HCEC 1CT (cell line): ENCODE measurements at places on chromosomes 13 and 19.
A peak's percentile ranks its signal among the peaks of the same experiment; 100 is the strongest.

- no peak for DNase-seq
Measured at GRCh38 chr13:70448820-70449219, 340.6 kb upstream of the KLHL1 start.

DNA sequence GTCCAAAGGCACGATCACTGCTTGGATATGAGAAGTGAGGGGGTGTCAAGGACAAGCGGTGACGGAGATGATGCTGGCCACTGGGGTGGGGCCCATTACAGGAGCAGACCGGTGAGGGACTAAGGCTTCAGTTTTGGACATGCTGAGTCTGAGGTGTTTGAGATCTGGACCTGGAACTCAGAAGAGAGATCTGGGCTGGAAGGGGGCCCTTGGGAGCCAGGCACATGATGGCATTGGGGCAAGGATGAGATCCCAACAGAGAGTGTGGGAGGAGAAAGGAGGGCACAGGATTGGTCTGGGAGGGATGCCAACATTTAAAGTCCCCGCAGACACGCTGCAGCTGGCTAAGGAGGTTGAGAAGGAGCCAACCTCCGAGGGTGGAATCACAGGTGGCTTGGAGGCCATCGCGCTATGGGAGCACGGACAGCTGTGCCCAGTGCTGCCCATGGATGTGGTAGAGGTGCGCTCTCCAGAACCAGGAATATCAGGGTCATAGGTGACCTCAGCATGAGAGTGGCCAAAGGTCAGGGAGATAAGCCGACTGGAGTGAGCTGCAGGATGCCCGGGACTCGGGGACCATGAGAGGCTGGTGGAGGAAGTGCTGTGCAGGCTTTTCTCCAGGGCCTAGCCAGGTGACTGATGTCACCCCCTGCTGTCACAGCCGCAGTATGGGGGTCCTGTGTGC lies 21.8 kb downstream of the DHRS12 start:
- DNase-seq, result no peak

DNA sequence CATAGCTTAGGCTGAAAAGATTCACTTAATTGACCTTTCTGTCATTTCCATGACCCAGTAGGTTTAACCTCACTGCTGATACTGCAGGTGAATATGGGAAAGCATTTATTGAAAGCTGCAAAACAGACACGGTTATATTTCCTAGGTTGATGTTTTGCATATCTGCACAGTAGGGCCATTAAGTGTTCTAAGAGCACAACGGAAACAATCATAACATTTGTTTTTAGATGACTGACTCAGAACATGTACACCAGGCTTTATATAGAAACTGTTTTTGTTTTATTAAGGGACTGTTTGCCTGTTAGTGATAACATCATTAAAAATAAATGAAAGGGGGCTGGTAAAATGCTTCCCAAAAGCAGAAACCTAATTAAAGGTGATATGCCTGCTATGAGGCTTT lies 367.8 kb downstream of the DACH1 start:
- no peak for DNase-seq

DNA sequence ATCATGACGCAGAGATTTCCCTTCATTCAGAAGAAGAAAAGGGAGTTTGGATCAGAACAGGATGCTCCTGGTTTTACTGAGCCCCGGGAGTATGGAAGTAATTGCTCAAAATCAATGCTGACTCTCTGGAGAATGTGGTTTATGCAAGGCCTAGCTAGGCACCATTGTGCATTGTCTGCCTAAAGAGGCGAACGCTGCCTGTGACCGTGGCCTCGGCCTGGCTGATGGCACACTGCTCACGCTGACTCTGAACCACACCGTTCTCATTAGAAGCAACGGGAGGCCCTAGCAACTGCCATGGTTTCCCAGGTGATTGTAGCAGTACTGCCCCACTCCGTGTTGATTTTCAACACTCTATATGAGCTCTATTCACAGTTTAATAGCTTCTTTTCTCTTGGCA lies 41.7 kb upstream of the UBL3 start:
- no peak for DNase-seq

GRCh38 chr13:31267126-31267784 lies 67.5 kb downstream of the B3GLCT start:
- DNase-seq, result no peak

DNA sequence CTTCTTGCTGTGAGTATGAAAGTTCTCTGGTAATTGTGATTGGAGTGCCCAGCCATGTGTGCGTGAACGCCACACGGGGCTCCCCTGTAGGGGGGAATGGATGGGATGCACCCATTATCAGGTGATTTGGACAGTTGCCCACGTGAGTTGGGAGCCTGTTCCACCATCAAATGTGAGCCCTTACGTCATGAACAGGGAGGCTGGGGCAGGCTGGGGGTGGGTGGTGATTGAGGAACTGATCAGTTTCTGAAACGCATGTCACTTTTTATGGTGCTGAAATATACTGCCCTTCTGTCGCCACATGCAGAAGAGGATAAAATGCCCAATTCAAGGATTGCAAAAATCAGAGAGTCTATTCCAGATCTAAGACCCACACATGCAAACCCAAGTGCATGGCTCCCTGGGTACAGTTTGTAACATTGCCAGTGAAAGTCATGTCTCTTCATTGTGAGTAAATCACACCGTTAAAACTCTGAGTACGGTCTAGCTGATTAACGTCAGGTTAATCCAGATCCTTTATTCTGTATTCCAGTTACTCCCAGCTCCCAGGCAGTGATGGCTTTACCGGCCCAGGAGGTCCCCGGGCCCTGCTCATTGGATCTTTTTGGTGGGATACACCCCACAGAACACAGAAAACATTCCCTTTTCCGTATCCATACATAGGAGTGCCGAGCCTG lies 90.2 kb downstream of the RAB20 start:
- no peak for DNase-seq

- DNase-seq, result no peak
Measured at GRCh38 chr19:1799695-1800342, 12.3 kb downstream of the ATP8B3 start.

DNA sequence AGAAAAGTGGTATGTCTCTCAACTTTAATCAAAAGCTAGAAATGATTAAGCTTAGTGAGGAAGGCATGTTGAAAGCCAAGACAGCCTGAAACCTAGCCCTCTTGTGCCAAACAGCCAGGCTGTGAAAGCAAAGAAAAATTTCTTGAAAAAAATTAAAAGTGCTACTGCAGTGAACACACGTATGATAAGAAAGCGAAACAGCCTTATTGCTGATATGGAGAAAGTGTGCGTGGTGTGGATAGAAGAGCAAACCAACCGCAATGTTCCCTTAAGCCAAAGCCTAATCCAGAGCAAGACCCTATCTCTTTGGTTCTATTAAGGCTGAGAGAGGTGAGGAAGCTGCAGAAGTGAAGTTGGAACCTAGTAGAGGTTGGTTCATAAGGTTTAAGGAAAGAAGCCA lies 96.4 kb downstream of the ZDHHC20 start:
- DNase-seq, result no peak

GRCh38 chr19:46726971-46727501 lies 10.1 kb upstream of the PRKD2 start:
- no peak for DNase-seq

DNA sequence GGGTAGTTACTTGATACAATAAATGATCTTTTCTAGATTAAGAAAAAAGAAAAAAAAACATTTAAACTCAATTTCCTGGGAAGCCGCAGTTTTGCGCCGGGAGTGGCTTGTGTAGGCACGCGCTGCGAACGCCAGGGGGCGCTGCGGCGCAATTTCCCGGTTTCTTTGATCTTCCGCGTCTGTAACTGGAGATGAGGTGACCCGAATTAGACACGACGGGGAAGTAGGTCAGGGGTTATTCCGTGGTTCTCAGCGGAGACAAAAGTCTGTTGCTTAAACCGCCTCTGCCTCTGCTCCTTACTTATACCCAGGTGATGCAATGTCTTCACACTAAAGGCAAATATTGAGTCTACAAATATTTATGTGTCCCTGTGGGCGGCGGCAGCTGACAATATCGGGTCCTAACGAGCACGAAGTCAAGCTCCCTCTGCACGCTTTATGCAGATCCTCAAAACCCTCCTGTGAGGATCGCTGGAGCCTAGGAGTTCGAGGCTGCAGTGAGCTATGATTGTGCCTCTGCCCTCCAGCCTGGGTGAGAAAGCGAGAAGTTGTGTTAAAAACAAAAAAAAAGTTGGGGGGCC lies 15.2 kb downstream of the STXBP2 start:
- DNase-seq, result peak; percentile 75

GRCh38 chr13:101415358-101416174 lies 742 bp downstream of the NALCN start:
- no peak for DNase-seq

GRCh38 chr19:10766049-10766623 lies 48.3 kb downstream of the DNM2 start:
- DNase-seq, result no peak

GRCh38 chr13:73240193-73240592 lies 181.4 kb downstream of the KLF5 start:
- DNase-seq, result no peak

DNA sequence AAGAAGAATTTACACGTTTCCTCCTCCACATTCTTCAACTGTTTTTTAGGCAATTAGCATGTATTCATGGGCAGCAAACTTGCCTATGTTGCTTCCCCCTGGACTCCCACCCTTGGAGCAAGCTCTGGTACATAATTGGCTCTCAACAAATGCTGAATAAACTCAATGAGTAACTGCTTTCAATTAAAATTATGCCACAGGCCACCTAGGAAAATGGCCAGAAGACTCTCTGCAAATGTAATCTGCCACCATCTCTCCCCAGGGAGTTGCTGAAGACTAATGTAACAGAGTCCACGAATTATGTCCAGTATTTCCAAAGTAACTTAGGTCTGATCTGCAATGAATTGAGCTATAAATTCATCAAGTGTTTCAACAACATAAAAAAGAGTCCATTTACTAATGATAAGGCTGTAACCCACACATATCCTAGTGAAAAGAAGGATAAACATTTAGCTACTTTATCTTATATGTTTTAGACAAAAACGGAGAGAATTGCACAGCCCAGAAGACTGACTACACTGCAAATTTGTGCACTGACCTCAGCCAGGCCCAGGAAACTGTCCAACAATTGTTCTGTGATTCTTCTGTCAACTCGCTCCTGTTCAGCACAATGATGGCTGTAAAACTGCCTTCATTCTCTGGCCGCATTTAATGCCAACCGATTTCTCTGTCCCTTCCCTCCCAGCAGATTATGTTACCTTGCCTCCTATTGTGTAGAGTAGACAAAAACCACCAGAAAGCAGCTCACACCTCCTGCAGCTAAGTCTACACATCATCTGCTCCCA lies 808.6 kb upstream of the ARGLU1 start:
- no peak for DNase-seq

GRCh38 chr13:110446575-110446890 lies 115.0 kb downstream of the RAB20 start:
- DNase-seq, result no peak

GRCh38 chr13:111043575-111043982 lies 71.5 kb upstream of the ARHGEF7 start:
- DNase-seq, result peak; percentile 21

- no peak for DNase-seq
Measured at GRCh38 chr19:33402421-33403220, 29.1 kb downstream of the CEBPG start.

- DNase-seq, result no peak
Measured at GRCh38 chr13:45799451-45799850, 52.1 kb downstream of the SIAH3 start.

DNA sequence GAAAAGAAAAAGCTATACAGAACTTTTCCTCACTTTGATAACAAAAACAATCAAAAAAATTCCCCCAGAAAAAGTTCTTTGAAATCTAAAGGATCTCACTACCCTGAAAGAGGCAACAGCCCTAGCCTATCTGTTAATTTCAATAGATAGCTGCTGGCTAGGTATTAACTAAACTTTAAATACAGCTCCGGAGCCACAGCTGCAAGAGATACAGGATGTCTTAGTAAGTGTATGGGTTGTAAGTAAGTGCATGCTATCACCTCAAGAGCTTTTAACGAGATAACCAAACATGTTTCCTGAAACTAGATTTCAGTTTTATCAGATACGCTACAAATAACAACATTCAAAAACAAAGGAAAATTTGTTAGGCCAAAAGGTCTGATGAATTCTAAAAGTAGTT lies 148.4 kb downstream of the KLF12 start:
- DNase-seq, result no peak

DNA sequence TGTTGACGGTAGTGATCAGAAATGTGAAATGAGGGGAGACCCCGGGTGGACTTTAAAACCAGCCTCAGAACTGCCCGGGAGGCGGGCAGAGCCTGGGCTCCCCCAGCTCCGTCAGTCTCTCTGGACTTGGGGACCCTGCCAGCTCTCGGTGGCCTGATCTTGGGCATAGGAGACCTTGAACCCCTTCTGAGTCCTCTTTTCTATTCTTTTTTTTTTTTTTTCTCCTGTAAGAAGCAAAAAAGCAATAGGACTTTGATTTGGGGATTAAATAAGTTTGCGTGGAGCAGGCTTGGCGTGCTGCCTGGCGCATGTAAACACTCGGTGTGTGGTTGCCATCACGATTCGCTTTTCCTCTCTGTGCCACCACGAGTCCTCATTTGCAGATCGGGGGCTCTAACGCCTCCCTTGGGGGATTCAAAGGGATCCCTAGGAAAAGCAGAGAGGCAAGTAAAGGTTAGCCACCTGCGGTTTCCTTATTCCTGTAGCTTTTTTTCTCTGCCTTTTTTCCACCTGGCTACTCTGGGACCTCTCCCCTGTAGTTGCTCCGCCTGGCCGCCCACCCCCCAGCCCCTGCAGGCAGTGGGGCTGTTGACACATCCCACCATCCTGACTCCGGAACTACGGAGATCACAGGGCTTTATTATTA lies 1.3 kb downstream of the SAFB start:
- peak; percentile 30 for DNase-seq

DNA sequence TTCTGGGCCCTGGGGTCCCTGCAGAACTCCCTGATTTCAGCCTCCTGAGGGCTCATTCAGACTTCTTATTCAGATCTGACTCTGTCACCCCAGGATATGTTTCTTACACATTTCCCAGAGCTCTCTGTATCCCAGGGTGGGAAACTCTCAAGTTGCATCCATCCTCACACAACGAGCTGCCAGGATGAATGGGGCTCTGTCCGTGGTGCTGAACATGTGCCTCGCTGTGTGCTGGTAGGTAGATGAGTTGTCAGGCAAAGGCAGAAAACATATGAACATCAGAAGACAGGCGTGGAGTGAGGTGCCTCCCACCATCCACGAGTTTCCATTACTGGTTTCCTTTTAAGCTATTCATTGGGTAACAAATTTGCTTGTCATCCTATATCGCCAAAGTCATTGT lies 11.4 kb upstream of the IGFL1 start:
- no peak for DNase-seq
